ENCODE measurements at places on chromosomes 6 and 20. TPM values are rescaled to one million over a fixed set of nuclear protein-coding genes. Genes with fewer than 3 reads are reported as not detected.
A peak's percentile ranks its signal among the peaks of the same experiment; 100 is the strongest.

The SNHG17 gene
- total RNA-seq: 2.8 TPM

The UBE2C gene
- total RNA-seq: 6.9 TPM

The RBPJL gene
- total RNA-seq: not detected

The FOXF2 gene
- 1.2 TPM for total RNA-seq

DNA sequence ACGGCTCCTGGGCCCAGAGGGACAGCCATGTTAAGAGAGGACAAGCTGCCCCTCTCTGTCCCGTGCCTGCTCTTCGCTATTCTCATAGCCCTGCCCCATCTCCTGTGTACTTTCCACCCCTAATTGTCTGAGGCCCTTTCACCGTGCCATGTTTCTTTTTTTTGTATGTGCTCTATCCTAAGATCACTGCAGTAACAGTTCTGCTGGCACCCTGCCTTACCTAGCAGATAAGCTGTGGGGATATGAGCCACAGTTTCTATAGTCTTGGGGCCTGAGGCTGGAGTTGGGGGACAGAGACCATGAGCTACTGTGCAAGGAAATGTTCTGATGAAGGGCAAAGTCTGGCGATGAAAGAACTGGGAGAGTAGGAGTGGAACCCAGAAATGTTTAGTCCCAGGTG lies 269.5 kb upstream of the CITED2 start:
- DNase-seq: no peak

GRCh38 chr6:55019591-55019990 lies 154.7 kb upstream of the HCRTR2 start:
- no peak for DNase-seq

DNA sequence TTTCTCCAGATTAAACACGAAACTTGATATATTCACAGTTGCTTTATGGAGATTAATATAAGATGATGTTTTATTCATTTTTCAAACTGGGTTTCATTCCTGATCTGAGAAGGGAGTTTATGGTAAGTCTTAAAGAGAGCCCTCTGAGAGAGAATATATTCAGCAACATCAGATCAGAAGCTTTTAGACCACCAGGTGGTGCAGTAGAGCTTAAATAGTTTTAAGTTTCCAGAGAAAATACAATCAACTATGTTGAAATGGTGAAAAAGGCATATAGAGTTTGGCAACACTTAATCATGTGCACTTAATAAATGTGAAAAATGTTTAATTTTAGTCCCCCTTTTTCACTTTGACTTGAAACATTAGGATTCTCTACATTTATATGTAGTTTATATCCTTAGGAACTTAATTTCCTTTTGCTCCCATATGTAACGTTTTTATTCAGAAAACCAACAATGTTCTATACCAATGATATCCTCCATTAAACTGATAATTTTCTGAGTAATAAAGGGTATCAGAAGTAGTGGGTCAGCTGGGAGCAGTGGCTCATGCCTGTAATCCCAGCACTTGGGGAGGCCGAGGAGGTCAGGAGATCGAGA lies 86.4 kb upstream of the CLDN20 start:
- no peak for DNase-seq

DNA sequence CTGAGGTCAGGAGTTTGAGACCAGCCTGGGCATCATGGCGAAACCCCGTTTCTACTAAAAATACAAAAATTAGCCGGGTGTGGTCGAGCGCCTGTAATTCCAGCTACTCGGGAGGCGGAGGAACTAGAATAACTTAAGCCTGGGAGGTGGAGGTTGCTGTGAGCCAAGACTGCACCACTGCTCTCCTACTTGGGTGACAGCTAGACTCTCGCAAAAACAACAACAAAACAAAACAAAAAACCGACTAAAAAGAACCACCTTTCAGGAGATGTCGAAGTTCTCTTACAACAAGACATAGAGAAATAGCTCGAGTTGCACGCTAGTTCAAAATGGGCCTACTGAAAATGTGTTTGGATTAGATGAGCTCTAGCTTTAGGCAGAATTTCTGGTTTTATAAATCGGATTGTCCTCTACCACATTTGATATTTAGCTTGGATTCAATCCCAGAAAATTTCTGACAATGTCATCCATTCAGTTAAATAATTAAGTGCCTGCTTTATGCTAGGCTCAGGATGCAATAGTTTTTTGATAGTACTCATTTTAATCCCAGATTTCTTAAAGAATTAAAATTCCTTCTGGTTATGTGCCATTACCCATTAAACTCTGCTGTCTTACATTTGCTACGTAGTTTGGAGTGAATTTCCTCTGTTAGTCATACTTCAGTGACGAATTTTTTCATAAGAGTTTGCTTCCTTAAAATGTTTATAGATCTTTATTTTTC lies 137.5 kb upstream of the SHLD1 start:
- no peak for DNase-seq

DNA sequence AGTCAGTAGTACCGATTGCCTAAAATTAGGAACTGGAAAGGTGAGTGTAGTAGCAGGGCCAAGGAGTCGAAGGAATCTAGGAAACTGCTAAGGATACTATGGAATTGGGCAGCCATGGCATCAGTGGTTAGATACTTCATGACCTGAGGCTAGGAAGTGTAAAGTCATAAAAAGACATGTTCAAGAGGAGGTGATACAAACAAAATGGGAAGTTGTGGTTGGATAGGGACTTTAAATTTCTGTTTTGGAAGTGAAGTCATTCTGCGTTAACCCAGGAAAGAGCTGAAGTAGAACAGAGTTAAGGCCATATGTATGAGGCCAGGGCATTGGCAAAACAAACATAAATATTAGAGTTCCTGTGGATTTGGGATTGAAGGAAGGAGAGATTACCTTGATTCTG lies 88.6 kb upstream of the TMEM181 start:
- DNase-seq: no peak

DNA sequence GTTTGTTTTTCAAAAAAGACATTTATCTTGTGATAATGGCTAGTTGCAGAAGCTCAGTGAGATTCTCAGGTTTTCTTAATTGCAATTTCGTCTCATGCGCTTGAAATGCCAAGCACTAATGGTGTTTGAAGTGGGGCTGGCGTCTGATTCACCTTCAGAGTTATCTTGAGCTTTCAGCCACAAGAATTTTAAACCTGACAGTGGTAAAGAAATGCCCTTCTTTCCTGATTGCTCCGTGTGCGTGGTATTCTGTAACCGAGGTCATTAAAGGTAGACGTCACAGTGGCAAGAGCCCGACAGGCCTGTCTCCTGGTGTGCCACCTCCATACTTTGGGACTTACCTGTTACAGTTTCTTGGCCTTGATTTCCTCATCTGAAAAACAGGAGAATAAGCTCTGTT lies 126.5 kb upstream of the QKI start:
- no peak for DNase-seq

DNA sequence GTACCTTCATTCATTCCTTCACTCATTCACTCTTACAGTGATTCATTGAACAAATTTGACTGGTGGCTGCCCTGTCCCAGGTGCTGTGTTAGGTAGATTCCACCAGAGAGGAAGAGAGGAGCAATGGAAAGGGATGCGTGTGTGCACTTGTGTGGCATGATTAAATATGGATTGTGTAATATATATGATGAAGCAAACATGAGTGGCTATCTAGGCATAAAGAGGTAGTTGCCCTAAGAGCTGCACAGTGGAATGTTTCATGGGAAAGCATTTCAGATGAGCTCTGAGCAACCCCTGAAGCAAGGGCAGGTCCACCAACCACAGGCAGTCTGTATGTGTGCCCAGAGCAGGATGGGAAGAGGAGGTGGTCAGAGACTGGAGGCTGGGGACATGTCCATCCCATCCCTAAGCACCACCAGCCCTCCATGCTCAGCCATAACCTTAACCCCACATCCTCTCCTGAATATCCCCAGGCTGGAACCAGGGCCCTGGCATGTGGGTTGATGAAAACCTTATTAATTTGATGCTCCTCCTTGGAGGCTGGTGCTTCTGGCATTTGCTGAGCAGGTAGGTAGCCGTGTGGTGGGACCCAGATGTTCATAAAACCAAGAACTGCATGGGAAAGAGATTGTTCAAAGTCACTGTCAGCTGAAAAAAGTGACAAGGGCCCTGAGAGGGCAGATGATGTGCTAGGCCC lies 226.2 kb downstream of the SYNDIG1 start:
- DNase-seq: no peak

- no peak for DNase-seq
Observed at GRCh38 chr6:144234935-144235334, 50.2 kb upstream of the UTRN start.

- no peak for DNase-seq
Observed at GRCh38 chr6:83901624-83902023, 42.1 kb downstream of the CYB5R4 start.

DNA sequence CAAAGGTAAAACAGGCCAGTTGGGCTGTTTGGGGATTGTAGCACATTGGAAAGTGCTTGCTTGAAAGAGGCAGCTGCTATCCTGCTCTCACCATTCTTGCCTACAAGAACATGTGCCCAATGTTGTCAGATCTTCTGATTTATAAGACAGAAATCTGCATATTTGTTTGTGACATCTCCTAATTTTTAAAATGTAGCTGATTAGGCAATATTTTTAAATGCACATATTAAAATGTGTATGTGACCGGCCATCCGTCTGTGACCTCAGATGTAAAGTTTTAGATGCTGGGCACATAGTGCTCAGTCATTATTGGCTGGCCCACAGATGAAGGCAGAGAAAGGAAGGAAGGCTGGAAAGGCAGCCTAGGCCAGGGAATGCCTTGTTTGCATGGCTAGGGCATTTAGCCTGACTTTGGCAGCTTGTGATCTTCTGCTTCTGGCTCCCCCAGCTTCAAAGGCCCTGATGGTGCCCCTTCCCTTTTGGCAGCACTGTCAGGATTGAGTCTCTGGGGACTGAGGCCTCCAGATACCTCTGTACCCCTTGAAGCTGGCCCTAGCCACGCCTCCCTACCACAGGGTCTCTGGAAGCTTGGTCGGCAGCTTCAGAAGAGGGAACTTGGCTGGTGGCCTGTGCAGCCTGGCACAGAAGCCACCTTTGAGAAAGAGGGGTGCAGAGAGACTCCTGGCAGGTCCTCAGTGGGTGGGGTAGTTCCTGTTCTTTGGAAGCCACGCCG lies 6.4 kb downstream of the SNPH start:
- DNase-seq: no peak

- no peak for DNase-seq
Observed at GRCh38 chr6:98636941-98637340, 197.4 kb upstream of the POU3F2 start.

DNA sequence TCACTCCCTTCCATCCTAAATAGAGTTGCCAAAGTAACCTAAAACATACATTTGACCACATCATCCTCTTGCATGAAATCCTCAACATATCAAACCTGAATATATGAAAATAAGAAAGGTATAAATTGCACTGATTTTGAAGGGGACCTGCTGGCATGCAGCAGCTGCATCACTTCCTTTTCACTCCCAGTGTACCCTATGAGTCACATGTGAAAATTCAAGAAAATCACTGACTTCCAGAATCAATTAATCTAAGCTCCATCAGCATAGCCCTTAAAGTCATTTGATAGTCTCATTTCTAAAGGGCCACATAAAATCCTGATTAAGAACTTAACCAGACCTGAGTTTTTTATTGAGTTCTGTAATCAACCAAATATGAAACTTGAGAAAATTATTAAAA lies 24.3 kb downstream of the SNX14 start:
- DNase-seq: no peak

GRCh38 chr6:34181908-34182307 lies 36.0 kb upstream of the GRM4 start:
- DNase-seq: no peak

- DNase-seq: no peak
Observed at GRCh38 chr6:132465530-132466485, 47.1 kb downstream of the STX7 start.

- no peak for DNase-seq
Observed at GRCh38 chr6:139891471-139891870, 517.0 kb upstream of the CITED2 start.

DNA sequence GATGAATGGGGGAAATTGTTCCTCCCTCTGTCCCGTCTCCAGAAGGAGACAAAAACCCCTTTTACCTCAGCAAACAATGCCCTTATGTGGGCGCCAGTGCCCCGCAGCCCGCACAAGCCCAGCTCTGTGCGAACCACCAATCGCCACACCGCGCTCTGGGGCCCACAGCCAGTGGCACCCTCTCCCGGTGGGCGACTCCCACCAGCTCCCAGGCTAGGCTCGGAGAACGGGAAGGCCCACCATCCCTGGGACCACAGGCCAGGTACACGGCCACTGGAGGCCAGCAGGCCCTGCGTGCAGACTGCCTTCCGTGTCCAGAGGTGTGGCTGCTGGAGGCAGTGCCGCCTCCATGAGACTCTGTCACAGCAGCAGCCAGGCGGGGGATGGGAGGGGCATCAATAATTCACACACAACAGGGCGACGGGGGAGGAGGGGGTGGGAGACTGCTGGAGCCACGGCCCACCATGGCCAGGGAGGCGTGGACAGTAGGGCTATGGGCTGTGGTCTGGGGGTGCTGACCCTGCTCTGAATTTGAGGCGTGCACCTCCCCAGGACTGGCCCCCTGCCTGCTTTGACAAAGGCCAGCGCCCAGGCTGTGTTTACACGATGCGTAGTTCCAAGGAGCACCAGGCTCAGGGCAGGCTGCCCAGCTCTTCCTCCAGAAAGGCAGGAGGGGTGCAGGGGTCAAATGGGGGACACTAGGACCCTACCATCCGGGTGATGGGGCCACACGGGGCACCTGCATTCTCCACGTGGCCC lies 105.7 kb downstream of the ASXL1 start:
- peak; percentile 78 for DNase-seq
